ENCODE measurements at places on chromosomes 1 and 21. TPM values are rescaled to one million over a fixed set of nuclear protein-coding genes. Genes with fewer than 3 reads are reported as not detected.

GRCh38 chr1:11462224-11462923, 16.6 kb upstream of the DISP3 start:
- no peak for DNase-seq

GRCh38 chr1:4060850-4061249, 160.8 kb upstream of the C1orf174 start:
- no peak for DNase-seq

UCK2 gene
- total RNA-seq: 108 TPM

NBPF14 gene
- total RNA-seq: 39.5 TPM

GRCh38 chr21:31265366-31266013, 78.6 kb downstream of the TIAM1 start:
- no peak for DNase-seq

DNA sequence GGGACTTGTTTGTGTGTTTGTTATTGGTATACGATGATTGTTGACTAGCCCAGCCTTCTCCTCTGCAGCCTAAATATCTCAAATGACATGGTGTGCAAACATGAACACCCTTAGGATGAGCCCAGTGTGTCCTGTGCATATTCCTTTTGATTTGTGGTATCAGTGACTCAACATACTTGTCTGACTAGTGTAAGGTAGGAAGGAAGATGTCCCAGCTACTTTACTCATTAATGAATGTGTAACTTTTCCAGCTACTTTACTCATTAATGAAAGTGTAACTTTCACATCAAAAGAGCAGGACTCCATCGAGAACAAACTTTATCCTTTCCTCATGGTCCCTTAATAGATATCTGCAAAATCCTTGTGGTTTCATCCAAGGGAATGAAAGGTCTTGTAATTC, 2.7 kb upstream of the ZNF692 start:
- no peak for DNase-seq

GRCh38 chr21:21457077-21457476, 458.9 kb downstream of the NCAM2 start:
- DNase-seq: no peak

Measured in MCF 10A (cell line).